ENCODE measurements at places on chromosomes 1 and 21.

GRCh38 chr1:234398849-234399381 lies 25.7 kb downstream of the COA6 start:
- DNase-seq, result no peak

DNA sequence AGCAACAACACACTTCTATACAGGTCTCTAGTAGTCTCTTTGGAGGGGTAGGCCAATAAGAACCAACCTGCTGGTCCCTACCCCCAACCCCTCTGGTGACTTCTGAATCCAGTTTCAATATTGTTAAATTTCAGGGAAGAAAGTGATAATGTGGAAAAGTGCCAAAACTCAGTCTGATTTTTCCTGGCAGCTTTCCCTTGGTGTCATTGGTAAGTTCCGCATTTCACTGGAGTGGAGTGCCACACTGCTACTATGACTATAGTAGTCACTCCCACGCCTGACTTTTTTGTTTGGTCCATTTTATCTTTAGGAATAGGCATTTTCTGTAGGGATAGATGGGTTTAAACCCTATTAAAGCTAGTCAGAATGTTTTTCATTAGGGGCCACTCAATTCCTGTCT lies 5.7 kb upstream of the ARID1A start:
- DNase-seq, result no peak

GRCh38 chr1:55694310-55694801 lies 479.2 kb upstream of the USP24 start:
- DNase-seq, result no peak

GRCh38 chr1:236875975-236876374 lies 80.9 kb downstream of the MTR start:
- no peak for DNase-seq

DNA sequence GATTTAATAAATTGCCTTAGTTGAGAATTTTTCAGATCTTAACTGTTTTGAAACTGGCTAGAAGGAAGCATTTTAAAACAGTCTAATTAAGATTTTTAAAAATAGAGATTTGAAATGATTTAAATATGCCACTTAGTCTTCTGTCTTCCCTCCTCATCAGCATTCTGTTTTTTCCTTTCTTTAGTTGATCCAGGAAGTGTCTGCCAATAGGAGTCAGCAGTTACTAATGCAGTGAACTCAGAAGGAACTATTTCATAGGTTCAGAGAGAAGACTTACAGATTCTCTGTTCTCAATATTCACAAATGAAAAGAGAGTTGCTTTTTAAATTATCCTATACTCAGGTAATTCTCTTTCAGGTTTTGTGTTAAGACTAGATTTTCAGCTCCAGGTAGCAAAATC lies 84.5 kb downstream of the RPS6KC1 start:
- no peak for DNase-seq

Data from CD4-positive, alpha-beta T cell treated with Interleukin-17A for 4 hours (primary cell).